ENCODE measurements at places on chromosomes 1 and 21. TPM values are rescaled to one million over a fixed set of nuclear protein-coding genes. Genes with fewer than 3 reads are reported as not detected.

- DNase-seq: no peak
- no peaks in the 10 kb centered on the region for H3K36me3 ChIP-seq
- no peaks in the 10 kb centered on the region for H3K4me1 ChIP-seq
- no peaks in the 10 kb centered on the region for H3K27me3 ChIP-seq
Measured at GRCh38 chr1:168079761-168080160, 57.0 kb downstream of the GPR161 start.

DNA sequence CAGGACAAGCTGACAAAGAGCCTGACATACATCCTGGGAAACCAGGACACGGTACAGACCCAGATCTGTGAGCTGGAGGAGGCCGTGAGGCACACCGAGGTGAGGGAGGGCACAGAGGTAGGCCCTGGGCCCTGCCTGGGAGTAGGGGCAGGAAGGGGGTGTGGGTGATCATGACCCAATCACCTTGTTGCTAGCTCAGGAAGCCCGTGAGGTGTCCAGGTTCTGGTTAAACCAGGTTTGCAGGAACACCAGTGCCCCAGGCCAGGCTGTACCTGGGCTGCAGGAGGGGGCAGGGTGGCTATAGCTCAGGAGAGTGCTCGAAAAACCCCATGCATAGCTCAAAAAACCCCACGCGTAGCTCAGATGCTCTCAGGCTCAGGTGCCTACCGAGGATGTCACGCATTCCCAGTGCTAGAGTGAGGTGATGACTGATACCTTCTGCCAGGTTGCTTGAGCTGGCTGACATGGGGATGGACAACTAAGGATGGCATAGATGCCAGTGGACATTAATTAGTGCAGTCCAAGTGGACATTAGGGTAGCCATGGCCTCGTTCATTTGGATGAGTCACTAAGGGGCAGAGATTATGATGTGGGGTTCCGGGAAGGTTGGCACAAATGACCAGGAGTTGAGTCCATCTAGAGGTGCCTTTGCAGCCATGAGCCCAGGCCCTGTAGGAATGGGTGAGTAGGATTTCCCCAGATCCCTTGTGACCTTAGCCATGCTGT lies 3.7 kb downstream of the TRIM46 start:
- H3K36me3 ChIP-seq: no peaks in the 10 kb centered on the region
- no peak overlapping the region for H3K4me3 ChIP-seq
- DNase-seq: no peak

DNA sequence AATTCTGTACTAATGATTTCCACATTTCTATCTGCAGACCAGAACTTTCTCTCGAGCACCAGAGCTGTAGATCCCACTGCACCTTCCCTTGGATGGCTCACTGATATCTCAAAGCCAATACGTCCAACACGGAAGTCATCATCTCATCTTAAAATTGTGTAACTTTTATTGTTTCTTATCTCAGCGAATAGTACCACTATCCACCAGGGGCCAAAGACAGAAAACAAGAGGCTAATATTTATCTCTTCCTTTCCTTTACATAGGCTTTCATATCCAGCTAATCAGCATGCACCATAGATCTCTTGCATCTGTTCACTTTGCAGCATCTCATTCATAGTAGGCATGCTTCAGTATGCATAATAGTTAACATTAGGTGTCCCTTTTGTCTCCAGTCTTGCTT lies 303.6 kb downstream of the PTPRC start:
- DNase-seq: no peak
- no peaks in the 10 kb centered on the region for H3K4me1 ChIP-seq
- H3K27me3 ChIP-seq: no peaks in the 10 kb centered on the region
- no peaks in the 10 kb centered on the region for H3K36me3 ChIP-seq
- no peak overlapping the region for H3K4me3 ChIP-seq
- no peak overlapping the region for H3K27ac ChIP-seq

- no peak for DNase-seq
- no peak overlapping the region for H3K4me3 ChIP-seq
- no peaks in the 10 kb centered on the region for H3K36me3 ChIP-seq
Measured at GRCh38 chr21:39332175-39332574, 16.7 kb downstream of the HMGN1 start.

DNA sequence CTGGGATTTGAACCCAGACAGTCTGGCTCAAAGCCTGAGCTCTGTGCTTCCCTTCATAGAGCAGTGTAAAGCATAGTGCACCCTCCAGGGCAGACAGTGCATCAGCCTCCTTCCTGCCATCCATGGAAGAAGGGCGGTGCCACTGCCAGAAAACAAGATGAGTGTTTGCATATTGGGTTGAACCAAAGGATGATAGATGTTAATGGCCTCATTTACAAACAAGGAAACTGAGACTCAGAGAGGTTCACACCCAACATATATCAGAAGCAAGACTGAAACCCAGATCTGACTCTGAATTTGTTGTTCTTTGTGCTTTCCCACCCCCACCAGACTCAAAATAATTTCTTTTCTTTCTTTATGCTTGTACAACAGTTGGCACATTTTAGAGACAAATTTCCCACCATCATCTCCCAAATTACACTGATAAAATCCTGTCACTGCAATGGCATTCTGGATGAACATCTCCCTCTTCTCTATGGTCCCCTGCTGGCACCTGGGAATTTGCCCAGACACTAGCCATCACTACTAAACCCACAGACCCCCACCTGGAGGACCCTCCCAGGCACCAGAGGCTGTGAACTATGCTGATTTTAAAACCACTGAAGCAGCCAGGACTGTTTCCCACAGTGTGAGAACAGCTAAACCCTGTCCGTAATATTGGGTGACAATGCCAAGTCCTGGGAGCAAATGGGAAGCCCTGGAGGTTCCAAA lies 45.4 kb upstream of the MPZL1 start:
- no peaks in the 10 kb centered on the region for H3K4me1 ChIP-seq
- no peaks in the 10 kb centered on the region for H3K36me3 ChIP-seq
- DNase-seq: no peak
- H3K27ac ChIP-seq: no peak overlapping the region
- no peaks in the 10 kb centered on the region for H3K27me3 ChIP-seq
- H3K4me3 ChIP-seq: no peak overlapping the region

- H3K36me3 ChIP-seq: no peaks in the 10 kb centered on the region
- H3K27ac ChIP-seq: no peak overlapping the region
- H3K4me3 ChIP-seq: no peak overlapping the region
Measured at GRCh38 chr1:62728963-62729362, 40.8 kb upstream of the DOCK7 start.

DNA sequence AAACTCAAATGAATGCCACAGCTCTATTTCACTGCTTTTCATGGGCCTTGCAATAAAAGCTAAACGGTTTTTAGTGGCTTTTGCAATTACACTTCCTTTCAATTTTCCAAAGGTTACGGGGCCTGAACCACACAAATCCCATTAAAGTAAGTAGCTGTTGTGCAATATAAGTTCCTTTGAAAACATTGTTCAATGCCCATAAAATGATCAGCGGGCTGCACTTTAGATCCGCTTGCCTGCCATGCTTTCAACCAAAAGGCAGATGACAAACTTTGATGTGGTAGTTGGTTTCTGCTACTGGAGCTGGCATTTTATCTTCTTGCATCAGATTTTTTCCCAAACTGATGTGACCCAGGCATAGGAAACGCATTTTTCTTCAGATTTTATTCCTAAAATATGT lies 50.2 kb downstream of the PRRX1 start:
- no peak overlapping the region for H3K4me3 ChIP-seq
- H3K27me3 ChIP-seq: no peaks in the 10 kb centered on the region
- no peaks in the 10 kb centered on the region for H3K36me3 ChIP-seq
- H3K27ac ChIP-seq: no peak overlapping the region
- DNase-seq: no peak

GRCh38 chr1:38213646-38214434 lies 167.2 kb upstream of the POU3F1 start:
- no peaks in the 10 kb centered on the region for H3K36me3 ChIP-seq
- H3K27ac ChIP-seq: no peak overlapping the region
- H3K27me3 ChIP-seq: peaks cover 5% of the 10 kb centered on the region

- H3K27me3 ChIP-seq: no peaks in the 10 kb centered on the region
- no peak overlapping the region for H3K4me3 ChIP-seq
- no peaks in the 10 kb centered on the region for H3K4me1 ChIP-seq
- H3K27ac ChIP-seq: no peak overlapping the region
- DNase-seq: peak; percentile 13
Measured at GRCh38 chr1:188499690-188500089, 1670.9 kb downstream of the PLA2G4A start.

DNA sequence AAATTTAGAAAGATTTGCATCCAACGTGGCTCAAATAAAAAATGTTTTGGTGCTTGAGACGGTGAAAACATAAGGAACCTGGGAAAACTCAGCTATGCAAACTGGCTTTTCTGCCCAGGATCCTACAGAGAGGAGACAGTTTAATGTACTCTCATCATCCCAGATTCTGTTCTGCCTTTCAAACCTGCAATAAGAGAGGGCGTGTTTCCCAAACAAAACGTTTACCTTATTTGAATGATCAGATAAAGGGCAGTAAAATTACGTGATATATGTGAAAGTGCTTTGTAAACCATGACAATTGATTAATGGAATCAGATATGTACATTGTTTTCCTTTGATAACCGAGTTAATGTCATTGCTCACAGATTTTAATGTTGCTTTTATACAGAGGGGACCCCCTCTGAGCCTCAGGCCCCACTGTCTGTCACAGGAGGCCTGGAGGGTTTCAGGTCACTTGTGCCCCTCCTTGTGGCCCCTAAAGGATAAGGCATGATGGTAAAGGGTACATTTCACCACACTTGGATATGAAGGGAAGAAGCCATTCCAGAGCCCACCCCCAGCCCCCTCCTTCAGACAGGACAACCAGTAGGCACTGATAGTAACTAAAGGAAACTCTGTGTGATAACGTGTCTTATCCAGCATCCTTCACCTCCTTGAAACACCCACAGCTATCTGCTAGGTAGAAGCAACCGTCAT lies 157.6 kb downstream of the EDEM3 start:
- H3K27me3 ChIP-seq: no peaks in the 10 kb centered on the region
- peaks cover 11% of the 10 kb centered on the region for H3K4me1 ChIP-seq
- no peak overlapping the region for H3K27ac ChIP-seq

DNA sequence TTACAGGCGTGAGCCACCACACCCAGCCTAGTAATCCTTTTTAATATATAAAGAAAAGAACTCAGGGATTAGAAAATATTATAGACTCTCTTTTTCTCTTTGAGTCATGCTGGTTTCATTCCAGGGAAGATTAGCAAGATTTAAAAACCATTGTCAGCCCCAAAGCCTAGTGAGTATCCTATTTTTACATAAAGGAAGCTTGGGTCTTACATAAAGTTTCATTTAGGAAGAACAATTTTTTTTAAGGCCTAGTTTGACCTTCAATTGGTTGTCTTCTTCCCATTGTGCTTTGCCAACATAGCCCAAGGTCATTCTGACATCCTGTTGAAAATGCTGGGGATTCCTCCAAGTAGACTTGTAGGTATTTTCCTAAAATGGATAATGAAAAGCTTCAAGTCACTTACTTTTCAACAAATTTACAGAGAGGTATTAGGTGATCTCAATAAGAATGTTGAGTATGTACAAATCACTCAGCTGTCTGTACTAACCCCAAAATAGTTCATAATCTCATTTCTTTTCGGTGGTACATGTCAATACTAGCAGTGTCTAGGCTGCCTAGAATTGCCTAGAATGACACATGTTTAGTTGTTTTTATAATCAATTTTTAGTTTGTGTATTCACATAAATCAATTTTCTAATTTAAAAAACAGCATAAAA lies 4.3 kb upstream of the KIF14 start:
- H3K27me3 ChIP-seq: no peaks in the 10 kb centered on the region
- DNase-seq: no peak
- no peak overlapping the region for H3K4me3 ChIP-seq

GRCh38 chr1:205438213-205439158 lies 16.6 kb upstream of the LEMD1 start:
- no peak overlapping the region for H3K4me3 ChIP-seq
- no peak overlapping the region for H3K27ac ChIP-seq
- peaks cover 34% of the 10 kb centered on the region for H3K4me1 ChIP-seq
- no peaks in the 10 kb centered on the region for H3K36me3 ChIP-seq
- DNase-seq: peak; percentile 82

- H3K27ac ChIP-seq: peak overlapping the region; percentile 82
- no peaks in the 10 kb centered on the region for H3K27me3 ChIP-seq
- no peak for DNase-seq
Measured at GRCh38 chr1:204267191-204267601, 53.4 kb upstream of the GOLT1A start.

DNA sequence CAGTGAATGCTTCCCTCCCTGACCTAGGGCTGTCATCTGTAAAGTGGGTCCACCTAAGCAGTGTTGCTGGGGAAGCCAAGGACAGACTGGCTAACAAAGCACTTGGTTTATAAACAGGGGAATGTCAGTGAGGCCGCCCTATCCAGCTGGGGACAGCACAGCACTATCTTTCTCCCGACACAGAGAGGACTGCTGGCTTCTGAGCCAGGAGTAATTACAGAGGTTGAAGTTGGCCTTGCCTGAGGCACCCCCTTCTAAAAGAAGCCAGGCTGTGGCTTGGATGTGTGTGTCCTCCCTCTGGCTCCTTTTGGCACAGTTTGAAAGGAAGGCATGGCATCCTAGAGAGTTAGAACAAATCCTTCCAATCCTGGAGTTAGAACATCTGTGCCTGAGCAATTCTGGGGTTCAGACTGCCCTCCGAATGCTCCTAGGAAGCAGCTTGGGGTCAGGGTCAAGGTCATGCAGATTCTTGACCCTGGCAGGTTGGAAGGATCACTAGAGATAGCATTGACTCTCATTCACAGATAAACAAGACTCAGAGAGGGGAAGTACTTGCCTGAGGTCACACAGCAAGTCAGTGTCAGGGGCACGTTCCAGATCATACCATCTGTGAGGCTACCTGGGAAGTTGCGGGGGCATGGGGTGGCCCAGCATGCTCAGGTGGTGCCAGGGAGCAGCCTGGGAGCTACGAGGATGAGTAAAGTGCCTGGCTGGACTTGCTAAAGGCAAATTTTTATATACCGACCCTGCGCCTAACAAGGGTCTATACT lies 1.3 kb upstream of the LDLRAP1 start:
- no peak overlapping the region for H3K4me3 ChIP-seq
- H3K27ac ChIP-seq: no peak overlapping the region
- H3K36me3 ChIP-seq: no peaks in the 10 kb centered on the region
- no peak for DNase-seq
- no peaks in the 10 kb centered on the region for H3K27me3 ChIP-seq
- H3K4me1 ChIP-seq: peaks cover 8% of the 10 kb centered on the region

DNA sequence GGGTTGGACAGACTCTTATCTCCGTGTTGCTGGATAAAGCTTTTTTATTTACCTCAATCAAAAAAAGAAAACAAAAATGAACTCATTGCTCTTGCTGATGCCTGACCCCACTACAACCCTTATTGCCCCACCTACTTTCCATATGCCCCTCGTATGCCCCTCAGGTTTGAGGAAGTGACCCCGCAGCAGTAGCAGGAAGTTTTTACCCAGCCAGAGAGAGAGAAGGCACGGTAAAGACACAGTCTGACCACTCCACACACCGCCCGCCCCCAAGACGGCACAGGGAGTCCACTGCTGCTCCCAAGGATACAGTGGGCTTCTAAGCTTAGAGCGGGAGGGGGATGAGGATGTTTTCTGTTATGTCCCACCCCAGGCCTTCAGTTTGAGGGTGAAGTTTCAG lies 9.8 kb downstream of the PLEKHO1 start:
- H3K4me1 ChIP-seq: peaks cover 17% of the 10 kb centered on the region
- no peak overlapping the region for H3K4me3 ChIP-seq
- no peaks in the 10 kb centered on the region for H3K27me3 ChIP-seq

Gene AGO3
- 24.4 TPM for total RNA-seq

Gene FNDC5
- 5.8 TPM for total RNA-seq

Gene CYP4A22
- total RNA-seq: 2.6 TPM

Gene GUCA2A
- 6.5 TPM for total RNA-seq

Gene AGT
- 505 TPM for total RNA-seq

Gene CD52
- total RNA-seq: 8.1 TPM

Gene LIN28A
- 0.43 TPM for total RNA-seq

All from hepatocyte (in vitro differentiated cells).